CD4-positive, alpha-beta T cell (primary cell): ENCODE measurements at places on chromosomes 13 and 19. TPM values are rescaled to one million over a fixed set of nuclear protein-coding genes. Genes with fewer than 3 reads are reported as not detected.

- no peak for DNase-seq
- no peak overlapping the region for H3K27ac ChIP-seq
- H3K4me3 ChIP-seq = no peak overlapping the region
- peaks cover 12% of the 10 kb centered on the region for H3K4me1 ChIP-seq
Observed at GRCh38 chr19:2575734-2576481, 100.0 kb downstream of the GADD45B start.

The CAPN12 gene
- 1.6 TPM for total RNA-seq

- H3K4me3 ChIP-seq = no peak overlapping the region
- no peaks in the 10 kb centered on the region for H3K27me3 ChIP-seq
- no peak overlapping the region for H3K27ac ChIP-seq
- no peaks in the 10 kb centered on the region for H3K36me3 ChIP-seq
- no peaks in the 10 kb centered on the region for H3K4me1 ChIP-seq
Observed at GRCh38 chr13:39159846-39160370, 121.7 kb downstream of the NHLRC3 start.

- no peak overlapping the region for H3K4me3 ChIP-seq
- no peak for DNase-seq
- H3K27ac ChIP-seq = no peak overlapping the region
- no peaks in the 10 kb centered on the region for H3K36me3 ChIP-seq
- peaks cover 2% of the 10 kb centered on the region for H3K27me3 ChIP-seq
Observed at GRCh38 chr13:101925731-101926130, 473.3 kb downstream of the ITGBL1 start.

The CD70 gene
- total RNA-seq = not detected

The LGALS7 gene
- not detected for total RNA-seq

DNA sequence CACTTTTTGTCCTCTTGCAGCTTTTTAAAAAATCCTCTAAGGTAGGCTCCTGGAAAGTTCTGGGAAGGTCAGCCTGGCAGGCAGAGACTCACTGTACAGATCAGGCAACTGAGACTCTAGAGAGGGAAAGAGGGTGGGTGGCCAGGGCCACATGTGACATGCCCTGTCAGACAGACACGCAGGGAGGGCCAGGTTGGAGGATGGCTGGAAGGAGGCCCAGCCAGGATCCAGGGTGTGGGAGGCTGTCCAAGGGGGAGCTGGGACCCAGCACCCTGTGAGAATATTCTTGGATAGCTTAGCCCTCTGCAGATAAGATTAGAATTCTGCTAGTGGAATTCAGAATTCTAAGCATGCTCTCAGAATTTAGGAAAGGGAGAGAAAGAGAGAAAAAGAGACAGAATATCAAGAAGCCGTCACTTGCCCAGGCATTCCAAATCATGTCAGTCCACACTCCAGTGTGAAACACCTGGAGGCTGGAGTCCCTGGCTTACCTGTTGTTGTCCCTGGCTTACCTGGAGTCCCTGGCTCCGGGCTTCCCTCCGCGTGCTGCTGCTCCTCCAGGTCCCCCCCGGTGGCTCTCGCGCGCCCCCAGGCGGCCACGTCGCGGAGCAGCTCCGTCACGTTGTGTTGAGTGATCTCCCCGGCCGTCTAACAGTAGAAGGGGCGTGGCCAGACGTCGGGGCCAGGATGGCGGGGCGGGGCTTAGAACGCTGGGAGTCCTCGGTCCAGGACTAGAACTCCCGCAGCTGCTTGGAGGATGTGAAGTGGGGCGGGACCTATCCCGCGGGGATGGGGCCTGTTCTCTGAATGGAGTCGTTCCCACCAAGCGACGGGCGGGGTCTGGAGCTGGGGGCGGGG, 2.8 kb upstream of the TNNI3 start:
- no peak overlapping the region for H3K27ac ChIP-seq
- peaks cover 22% of the 10 kb centered on the region for H3K4me1 ChIP-seq

The SBNO2 gene
- 137 TPM for total RNA-seq

DNA sequence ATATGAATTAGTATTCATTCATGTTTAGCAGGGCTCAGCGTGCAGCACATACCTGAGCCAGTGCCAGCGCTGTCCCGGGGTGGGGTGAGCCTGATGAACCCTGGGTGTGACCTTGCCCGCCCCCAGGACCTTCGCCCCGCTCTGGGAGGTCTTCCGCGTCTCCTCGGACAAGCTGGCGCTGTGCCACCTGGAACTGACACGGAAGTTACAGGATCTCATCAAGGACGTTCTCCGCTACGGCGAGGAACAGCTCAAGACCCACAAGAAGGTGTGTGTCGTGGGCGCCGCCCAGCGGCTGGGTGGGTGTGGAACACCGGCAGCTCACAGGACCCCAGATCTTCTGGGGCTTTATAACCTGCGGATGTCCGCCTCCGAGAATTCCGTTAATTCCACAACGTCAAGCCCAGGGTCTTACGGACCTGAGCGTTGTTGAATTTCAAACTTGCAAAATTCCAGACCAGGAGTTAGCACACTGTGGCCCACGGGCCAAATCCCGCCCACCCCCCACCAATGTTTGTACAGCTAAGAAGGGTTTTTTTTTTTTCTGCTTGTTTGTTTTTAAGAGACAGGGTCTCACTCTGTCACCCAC, 15.4 kb downstream of the FCHO1 start:
- H3K27me3 ChIP-seq = no peaks in the 10 kb centered on the region
- no peak overlapping the region for H3K27ac ChIP-seq
- DNase-seq = peak; percentile 39
- H3K36me3 ChIP-seq = peaks cover 75% of the 10 kb centered on the region
- no peak overlapping the region for H3K4me3 ChIP-seq

The CCDC70 gene
- total RNA-seq = not detected

- H3K4me3 ChIP-seq = no peak overlapping the region
- H3K36me3 ChIP-seq = no peaks in the 10 kb centered on the region
- no peaks in the 10 kb centered on the region for H3K27me3 ChIP-seq
- DNase-seq = no peak
- peaks cover 35% of the 10 kb centered on the region for H3K4me1 ChIP-seq
Observed at GRCh38 chr13:39955560-39955959, 300.1 kb downstream of the COG6 start.

GRCh38 chr13:51021811-51022210, 89.3 kb downstream of the C13orf42 start:
- no peak overlapping the region for H3K4me3 ChIP-seq
- H3K4me1 ChIP-seq = no peaks in the 10 kb centered on the region
- no peaks in the 10 kb centered on the region for H3K36me3 ChIP-seq
- no peak overlapping the region for H3K27ac ChIP-seq

The TEX26 gene
- total RNA-seq = not detected

GRCh38 chr19:41366089-41366488, 2.1 kb upstream of the B9D2 start:
- peaks cover 27% of the 10 kb centered on the region for H3K4me1 ChIP-seq
- no peaks in the 10 kb centered on the region for H3K27me3 ChIP-seq
- H3K36me3 ChIP-seq = no peaks in the 10 kb centered on the region
- no peak overlapping the region for H3K27ac ChIP-seq
- H3K4me3 ChIP-seq = no peak overlapping the region

- DNase-seq = no peak
- H3K27ac ChIP-seq = no peak overlapping the region
- H3K27me3 ChIP-seq = no peaks in the 10 kb centered on the region
- H3K36me3 ChIP-seq = peaks cover 94% of the 10 kb centered on the region
- H3K4me1 ChIP-seq = no peaks in the 10 kb centered on the region
Observed at GRCh38 chr19:15265850-15266248, 33.6 kb upstream of the EPHX3 start.

DNA sequence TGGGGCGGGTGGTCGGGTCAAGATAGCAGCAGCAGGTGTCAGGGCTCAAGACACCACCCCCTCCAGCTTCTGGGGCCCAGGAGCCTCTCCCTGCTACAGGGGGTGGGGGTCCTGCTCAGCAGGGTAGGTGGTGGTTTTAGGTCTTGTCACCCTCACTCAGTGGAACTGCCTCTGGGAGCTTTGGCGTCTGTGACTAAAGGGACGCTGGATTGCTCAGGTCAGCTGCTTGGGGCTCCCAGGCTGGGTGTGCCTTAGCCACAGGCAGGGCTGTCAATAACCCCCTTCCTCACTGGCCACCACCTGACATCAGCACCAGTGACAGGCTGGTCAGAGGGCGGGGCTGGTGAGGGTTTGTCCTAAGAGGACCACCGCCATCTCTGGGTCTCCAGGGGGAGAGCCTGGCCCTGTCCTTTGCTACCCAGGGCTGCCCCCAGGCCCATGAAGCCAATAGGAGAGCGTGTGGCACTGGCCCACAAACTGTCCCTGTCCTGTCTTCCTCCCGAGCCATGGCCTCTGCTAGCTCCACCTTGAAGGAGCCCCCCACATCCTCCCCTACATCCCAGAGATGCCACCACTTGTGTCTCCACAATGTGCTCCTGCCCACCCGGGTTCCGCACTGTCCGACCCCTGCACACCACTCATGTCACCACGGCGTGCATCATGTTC, 36.4 kb downstream of the MAU2 start:
- H3K27ac ChIP-seq = no peak overlapping the region
- H3K27me3 ChIP-seq = no peaks in the 10 kb centered on the region
- DNase-seq = no peak
- no peak overlapping the region for H3K4me3 ChIP-seq

- no peak overlapping the region for H3K27ac ChIP-seq
- DNase-seq = no peak
Observed at GRCh38 chr19:46446021-46446420, 17.3 kb upstream of the PNMA8C start.

DNA sequence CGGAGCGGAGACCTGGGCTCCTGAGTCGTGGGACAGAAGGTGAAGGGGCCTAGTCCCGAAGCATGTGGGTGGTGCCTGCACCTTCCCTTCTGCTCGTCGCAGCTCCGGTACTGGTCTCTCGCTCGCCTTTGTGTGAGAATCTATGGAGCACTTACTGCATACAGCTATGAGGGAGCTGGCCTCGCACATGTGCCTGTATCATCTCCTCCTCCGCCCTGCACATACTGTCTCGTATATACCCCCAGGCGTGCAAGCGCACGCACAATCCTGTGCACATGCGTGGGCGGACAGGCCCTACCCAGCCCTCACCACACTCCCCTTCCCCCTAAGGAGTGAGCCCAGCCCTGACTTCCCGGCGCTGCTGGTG, 8.7 kb downstream of the PIK3R2 start:
- H3K27ac ChIP-seq = no peak overlapping the region
- peak overlapping the region; percentile 20 for H3K4me3 ChIP-seq
- H3K27me3 ChIP-seq = no peaks in the 10 kb centered on the region
- H3K4me1 ChIP-seq = peaks cover 21% of the 10 kb centered on the region

DNA sequence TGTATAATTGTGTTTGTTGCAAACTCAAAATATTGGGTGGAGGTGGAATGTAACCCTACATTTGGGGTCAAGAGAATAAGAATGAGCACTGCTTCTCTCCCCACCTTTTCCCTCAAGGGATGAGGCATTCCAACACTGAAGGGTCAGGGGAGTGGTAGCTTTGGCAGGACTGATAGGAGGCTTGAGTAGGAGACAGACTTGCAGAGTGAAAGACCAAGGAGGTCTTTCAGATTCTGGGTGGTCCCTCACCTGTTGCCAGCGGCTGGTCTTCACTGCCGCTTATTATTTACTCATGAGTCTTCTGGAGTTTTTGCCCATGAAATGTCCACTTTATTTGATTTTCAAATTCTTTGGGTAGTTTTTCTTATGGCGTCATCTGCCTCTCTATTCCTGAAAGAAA, 118.8 kb downstream of the LMO7 start:
- H3K36me3 ChIP-seq = no peaks in the 10 kb centered on the region
- no peak overlapping the region for H3K27ac ChIP-seq
- H3K4me1 ChIP-seq = peaks cover 8% of the 10 kb centered on the region

- H3K4me1 ChIP-seq = peaks cover 33% of the 10 kb centered on the region
- no peaks in the 10 kb centered on the region for H3K27me3 ChIP-seq
- no peak overlapping the region for H3K27ac ChIP-seq
- no peak overlapping the region for H3K4me3 ChIP-seq
- H3K36me3 ChIP-seq = no peaks in the 10 kb centered on the region
Observed at GRCh38 chr19:11138601-11139300, 16.8 kb downstream of the SPC24 start.

DNA sequence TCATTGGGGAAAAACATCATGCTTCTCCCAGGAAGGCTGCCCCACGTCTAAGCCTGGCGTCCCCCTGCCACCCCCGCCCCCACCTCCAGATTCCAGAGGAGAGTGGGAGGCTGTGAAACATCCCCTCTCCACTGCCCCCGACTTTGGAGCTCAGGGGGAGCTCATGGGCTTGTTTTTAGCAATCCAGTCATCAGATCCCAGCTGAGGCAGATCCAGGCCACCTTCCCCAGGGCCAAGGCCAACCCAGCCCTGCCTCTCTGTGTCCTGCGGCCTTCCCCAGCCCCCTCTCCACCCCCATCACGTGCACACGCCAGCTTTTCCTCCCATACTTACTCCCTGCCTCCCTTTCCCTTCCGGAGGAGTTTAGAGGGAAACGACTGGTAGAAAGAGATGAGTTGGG, 38.8 kb downstream of the SHISA2 start:
- no peaks in the 10 kb centered on the region for H3K36me3 ChIP-seq
- H3K27ac ChIP-seq = peak overlapping the region; percentile 29
- H3K27me3 ChIP-seq = no peaks in the 10 kb centered on the region
- peak overlapping the region; percentile 57 for H3K4me3 ChIP-seq
- DNase-seq = no peak

DNA sequence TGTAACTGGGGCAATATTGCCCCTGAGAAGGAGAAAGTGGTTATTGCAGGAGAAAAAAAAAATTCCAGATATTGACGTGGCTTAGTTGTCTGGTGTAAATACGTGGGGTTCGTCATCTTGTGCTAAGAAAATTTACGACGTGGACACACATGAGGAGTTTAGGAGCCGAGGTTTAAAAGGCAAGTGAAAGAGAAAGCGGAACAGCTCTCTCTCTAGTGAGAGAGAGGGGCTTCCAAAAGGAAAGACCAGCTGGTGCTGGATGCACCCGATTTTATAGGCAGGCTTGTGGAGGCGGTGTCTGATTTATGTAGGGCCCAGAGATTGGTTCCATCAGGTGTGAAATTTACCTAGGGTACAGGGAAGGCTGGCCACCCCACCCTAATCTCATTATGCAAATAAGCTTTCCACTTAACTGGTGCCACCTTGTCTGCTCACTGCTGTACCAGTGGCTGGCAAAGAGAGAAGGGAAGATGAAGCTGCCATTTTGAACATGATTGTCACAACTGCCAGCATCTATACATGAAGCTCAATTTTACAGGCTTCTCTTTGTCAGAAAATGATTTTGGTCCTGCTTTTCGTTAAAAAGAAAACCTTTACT, 845.1 kb downstream of the DACH1 start:
- H3K4me3 ChIP-seq = no peak overlapping the region
- H3K27ac ChIP-seq = no peak overlapping the region
- no peaks in the 10 kb centered on the region for H3K4me1 ChIP-seq
- no peaks in the 10 kb centered on the region for H3K36me3 ChIP-seq
- DNase-seq = no peak

GRCh38 chr13:31199849-31200636, at the start of gene B3GLCT:
B3GLCT (plus strand) TSS chr13:31199975; CDS start chr13:31200085, 110 bp downstream.
- H3K27me3 ChIP-seq = no peaks in the 10 kb centered on the region
- peaks cover 16% of the 10 kb centered on the region for H3K4me1 ChIP-seq
- H3K36me3 ChIP-seq = no peaks in the 10 kb centered on the region
- peak within 1 kb of the TSS; percentile 78 for H3K27ac ChIP-seq

DNA sequence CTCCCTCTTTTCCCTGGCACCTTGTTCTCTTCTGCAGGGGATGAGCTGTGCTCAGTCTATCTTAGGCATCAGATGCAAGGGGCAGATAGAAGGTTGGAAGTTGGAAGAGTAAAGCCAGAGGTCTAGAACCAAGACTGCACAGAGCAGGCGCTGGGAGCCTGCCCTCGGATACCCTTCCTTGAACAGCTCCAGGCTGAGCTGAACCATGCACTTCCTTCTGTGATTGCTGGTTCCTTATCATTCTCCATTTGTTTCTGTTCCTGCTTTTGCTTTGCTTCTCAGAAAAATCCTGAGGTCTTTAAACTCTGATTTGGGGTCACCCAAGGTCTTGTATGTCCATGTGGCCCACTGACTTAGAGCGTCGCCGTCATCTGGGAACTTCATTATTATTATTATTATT, 36.3 kb downstream of the ARHGEF18 start:
- H3K4me3 ChIP-seq = no peak overlapping the region
- H3K4me1 ChIP-seq = peaks cover 41% of the 10 kb centered on the region
- no peaks in the 10 kb centered on the region for H3K27me3 ChIP-seq
- no peak for DNase-seq

The MCOLN1 gene
- total RNA-seq = 8.8 TPM
